ENCODE measurements at places on chromosomes 13 and 19. TPM values are rescaled to one million over a fixed set of nuclear protein-coding genes. Genes with fewer than 3 reads are reported as not detected.
A peak's percentile ranks its signal among the peaks of the same experiment; 100 is the strongest.

DNA sequence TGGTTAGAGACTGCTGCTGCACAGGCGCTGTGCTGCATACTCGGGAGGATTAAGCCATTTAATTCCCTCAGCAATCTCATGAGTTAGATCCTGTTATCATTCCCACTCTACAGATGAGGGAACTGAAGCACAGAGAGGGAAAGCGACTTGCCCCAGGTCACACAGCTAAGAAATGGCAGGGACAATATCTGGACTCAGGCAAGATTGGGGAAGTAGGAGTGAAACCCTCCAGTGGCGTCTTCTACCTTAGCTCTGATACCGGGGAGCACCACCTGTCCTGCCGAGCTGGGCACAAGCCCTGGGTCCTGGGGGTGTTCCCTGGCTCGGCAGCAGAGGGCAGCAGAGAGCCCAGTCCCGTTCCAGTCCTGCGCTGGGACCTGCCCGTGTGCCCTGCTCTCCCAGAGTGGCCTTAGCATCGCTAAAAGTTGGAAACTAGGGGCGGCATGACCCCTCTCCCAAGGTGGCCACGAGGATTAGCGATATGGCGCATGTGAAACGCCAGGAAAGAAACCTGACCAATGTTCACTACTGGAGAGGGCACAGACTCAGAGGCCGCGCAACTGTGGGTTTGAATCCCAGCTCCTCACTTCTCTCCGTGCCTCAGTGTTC is 20.5 kb downstream of the CYTH2 start:
- peak; percentile 76 for DNase-seq
- H3K4me1 ChIP-seq, result peaks cover 23% of the 10 kb centered on the region
- H3K27ac ChIP-seq, result no peak overlapping the region
- no peak overlapping the region for H3K4me3 ChIP-seq
- H3K36me3 ChIP-seq, result no peaks in the 10 kb centered on the region

DNA sequence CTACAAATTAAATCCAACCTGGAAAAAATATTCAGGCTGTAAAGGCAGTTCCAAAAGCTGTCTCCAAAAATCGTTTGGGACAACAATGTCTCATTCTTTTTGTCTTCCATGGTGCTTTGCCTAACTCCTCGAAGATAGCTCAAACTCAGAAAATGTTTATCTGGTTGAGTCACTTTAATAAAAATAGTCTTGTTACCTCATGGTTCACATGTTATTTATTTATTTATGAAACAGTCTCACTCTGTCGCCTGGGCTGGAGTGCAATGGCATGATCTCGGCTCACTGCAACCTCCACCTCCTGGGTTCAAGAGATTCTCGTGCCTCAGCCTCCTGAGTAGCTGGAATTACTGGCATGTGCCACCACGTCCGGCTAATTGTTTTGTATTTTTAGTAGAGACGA is 4.9 kb upstream of the BRD4 start:
- no peaks in the 10 kb centered on the region for H3K27me3 ChIP-seq
- H3K36me3 ChIP-seq, result no peaks in the 10 kb centered on the region
- H3K4me1 ChIP-seq, result peaks cover 5% of the 10 kb centered on the region

DNA sequence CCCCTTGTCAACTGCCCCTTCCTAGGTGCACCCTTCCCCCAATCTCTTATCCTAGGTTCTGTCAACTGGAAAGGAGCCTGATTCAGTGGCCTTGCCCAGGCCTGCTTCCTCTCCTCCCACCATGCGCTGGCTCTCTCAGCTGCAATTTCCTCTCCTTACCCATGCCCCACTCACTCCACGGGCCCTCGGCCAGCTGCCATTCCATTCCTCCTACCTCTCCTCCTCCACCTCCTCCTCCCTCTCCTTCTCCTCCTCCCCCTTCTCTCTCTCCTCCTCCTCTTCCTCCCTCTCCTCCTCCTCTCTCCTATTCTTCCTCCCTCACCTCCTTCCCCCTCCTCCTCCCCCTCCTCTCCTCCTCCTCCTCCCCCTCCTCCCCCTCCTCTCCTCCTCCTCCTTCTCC is 9.6 kb upstream of the TIMM44 start:
- no peaks in the 10 kb centered on the region for H3K27me3 ChIP-seq
- H3K4me3 ChIP-seq, result no peak overlapping the region
- no peak overlapping the region for H3K27ac ChIP-seq
- peak; percentile 39 for DNase-seq
- no peaks in the 10 kb centered on the region for H3K4me1 ChIP-seq

- H3K27me3 ChIP-seq, result no peaks in the 10 kb centered on the region
- H3K4me1 ChIP-seq, result no peaks in the 10 kb centered on the region
- H3K27ac ChIP-seq, result no peak overlapping the region
- DNase-seq, result no peak
Measured at GRCh38 chr19:45630463-45630862, 8.7 kb downstream of the EML2 start.

DNA sequence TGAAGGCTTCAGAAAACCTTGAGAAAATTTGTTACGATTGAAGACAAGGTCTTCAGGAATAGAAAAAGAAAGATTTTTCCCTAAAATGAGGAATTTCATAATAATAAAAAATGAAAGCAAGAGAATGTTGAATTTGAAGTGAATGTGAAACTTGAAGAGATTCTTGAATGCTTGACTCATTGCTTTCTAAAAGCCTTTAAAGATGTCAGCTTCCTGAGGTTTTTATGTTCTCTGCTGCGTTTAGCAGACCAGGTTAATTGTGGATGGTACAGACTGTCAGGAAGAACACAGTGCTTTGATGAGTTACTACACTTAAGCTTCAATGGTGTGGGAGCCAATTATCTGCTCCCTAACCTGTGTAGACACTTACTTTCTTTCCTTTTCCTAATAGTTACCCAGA is 96.3 kb upstream of the FNDC3A start:
- H3K27me3 ChIP-seq, result no peaks in the 10 kb centered on the region
- DNase-seq, result no peak
- no peak overlapping the region for H3K27ac ChIP-seq
- H3K36me3 ChIP-seq, result no peaks in the 10 kb centered on the region

GRCh38 chr13:33931397-33932311 is 113.7 kb downstream of the RFC3 start:
- DNase-seq, result no peak
- peaks cover 7% of the 10 kb centered on the region for H3K4me1 ChIP-seq
- H3K27ac ChIP-seq, result no peak overlapping the region
- no peaks in the 10 kb centered on the region for H3K27me3 ChIP-seq
- no peaks in the 10 kb centered on the region for H3K36me3 ChIP-seq

DNA sequence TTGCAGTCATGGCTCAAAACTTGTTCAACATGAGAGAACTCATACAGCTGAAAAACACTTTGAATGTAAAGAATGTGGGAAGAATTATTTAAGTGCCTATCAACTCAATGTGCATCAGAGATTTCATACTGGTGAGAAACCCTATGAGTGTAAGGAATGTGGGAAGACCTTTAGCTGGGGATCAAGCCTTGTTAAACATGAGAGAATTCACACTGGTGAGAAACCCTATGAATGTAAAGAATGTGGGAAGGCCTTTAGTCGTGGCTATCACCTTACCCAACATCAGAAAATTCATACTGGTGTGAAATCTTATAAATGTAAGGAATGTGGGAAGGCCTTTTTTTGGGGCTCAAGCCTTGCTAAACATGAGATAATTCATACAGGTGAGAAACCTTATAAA is 20.1 kb downstream of the ZNF283 start:
- H3K4me3 ChIP-seq, result no peak overlapping the region
- no peaks in the 10 kb centered on the region for H3K27me3 ChIP-seq
- no peak for DNase-seq
- no peaks in the 10 kb centered on the region for H3K4me1 ChIP-seq
- H3K27ac ChIP-seq, result no peak overlapping the region
- H3K36me3 ChIP-seq, result peaks cover 37% of the 10 kb centered on the region

GRCh38 chr13:106440866-106441265 is 94.6 kb downstream of the EFNB2 start:
- H3K4me1 ChIP-seq, result peaks cover 9% of the 10 kb centered on the region
- no peaks in the 10 kb centered on the region for H3K36me3 ChIP-seq
- H3K4me3 ChIP-seq, result no peak overlapping the region
- no peaks in the 10 kb centered on the region for H3K27me3 ChIP-seq
- H3K27ac ChIP-seq, result no peak overlapping the region
- DNase-seq, result no peak

- H3K36me3 ChIP-seq, result no peaks in the 10 kb centered on the region
- H3K4me1 ChIP-seq, result peaks cover 7% of the 10 kb centered on the region
- no peak overlapping the region for H3K4me3 ChIP-seq
- no peak overlapping the region for H3K27ac ChIP-seq
Measured at GRCh38 chr13:39945226-39945625, 289.8 kb downstream of the COG6 start.

DNA sequence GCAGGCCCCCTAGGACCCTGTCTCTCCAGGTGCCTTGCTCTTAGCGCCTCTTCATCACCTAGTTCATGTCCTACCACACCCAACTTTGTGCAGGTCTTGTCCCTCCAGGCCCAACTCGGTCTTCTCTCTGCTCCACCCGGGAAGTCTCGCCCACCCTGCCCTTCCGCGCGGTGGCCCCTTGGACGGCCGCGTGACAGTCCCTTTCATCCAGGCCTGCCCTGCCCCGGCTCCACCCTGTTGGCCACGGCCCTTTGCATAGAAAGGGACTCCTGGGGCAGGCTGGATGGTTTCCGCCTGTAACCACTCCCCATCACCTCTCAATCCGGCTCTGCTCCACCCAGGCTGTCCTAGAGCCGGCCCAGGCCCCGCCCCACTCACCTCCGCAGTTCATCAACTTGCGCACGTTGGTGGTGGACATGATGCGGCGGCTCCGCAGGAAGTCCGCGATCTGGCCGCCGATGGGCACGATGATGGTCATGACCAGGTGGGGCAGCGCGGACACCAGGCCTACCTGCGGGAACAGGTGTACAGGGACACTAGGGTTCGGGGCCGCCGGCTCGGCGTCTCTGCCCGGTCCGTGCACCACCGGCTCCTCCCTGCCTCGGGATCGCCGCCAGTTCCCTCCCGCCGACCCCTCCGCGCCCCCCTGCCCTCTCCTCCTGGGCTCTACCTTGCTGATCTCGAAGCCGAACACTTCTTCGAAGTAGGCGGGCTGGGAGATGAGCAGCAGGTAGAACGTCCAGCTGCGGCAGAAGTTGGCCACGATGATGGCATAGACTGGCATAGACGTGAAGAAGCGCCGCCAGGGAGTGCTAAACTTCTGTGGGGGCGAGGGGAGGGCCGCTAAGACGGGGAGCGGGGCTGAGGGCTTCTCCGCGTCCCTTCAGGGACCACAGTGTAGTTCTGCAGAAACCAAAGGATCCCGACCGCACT is 7.2 kb downstream of the GFY start:
- H3K36me3 ChIP-seq, result no peaks in the 10 kb centered on the region
- H3K4me1 ChIP-seq, result peaks cover 8% of the 10 kb centered on the region
- no peak overlapping the region for H3K4me3 ChIP-seq
- no peak for DNase-seq
- no peak overlapping the region for H3K27ac ChIP-seq

DNA sequence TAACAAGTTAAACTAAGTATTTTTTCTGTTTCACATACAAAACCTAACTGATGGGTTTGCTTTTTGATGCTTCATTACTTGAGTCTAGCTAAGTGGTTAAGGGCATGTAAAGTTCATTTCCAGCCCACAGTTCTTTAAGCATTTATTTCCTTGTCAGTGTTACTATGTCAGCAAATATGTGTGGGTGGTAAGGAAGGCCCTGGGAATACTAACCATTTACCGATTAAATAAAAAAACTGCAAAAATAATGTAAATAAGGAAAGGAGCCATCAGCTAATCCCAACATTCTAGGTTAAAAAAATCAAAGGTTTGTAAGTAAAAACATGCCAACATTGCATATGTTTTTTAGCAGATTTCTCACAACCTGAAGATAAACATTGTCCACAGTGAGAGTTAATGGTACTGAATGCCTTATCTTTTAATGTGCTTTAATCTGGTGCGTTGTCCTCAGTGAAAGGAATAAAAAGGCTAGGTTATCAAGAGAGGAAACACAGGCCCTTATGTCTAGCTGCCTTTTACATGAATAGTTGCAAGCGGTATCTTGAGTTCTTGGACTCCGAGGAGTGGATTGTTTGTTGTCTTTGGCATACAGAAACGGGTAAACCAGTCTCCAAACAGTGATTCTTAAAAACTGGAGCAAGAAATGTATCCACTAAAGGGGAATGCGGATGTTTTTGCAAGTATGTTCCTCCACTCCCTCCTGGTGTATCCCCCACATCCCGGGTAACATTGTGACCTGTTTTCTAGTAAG is 949.6 kb upstream of the SLC10A2 start:
- no peak overlapping the region for H3K27ac ChIP-seq
- no peaks in the 10 kb centered on the region for H3K36me3 ChIP-seq
- DNase-seq, result peak; percentile 1
- peaks cover 13% of the 10 kb centered on the region for H3K4me1 ChIP-seq

DNA sequence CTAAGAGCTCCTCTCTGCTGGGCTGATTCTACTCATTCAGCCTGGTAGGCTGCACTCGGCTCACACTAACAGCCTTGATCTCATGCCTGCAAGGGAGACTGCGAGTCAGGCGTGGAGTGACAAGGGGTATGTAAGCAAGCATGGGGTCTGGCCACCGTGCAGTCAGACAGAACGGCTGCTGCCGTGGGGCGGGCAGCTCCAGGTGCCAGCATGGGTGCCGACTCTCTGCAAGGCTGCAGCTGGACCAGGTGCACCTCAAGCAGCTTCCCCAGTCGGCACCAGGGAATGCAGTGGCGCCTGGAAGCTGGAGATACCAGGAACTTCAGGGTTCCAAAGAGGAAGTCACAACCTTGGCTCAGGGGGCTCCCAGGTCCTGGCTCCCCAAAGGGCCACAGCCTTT is 892.3 kb downstream of the OLFM4 start:
- DNase-seq, result no peak
- no peaks in the 10 kb centered on the region for H3K36me3 ChIP-seq
- no peak overlapping the region for H3K4me3 ChIP-seq

The ZNF534 gene
- 1.2 TPM for total RNA-seq

The KLK11 gene
- total RNA-seq, result not detected

The ZNF682 gene
- 11.4 TPM for total RNA-seq
